ENCODE measurements at places on chromosomes 5 and 9.

- DNase-seq = no peak
These were observed 106.6 kb upstream of the KCNN2 start for GRCh38 chr5:114255260-114255659.

GRCh38 chr9:79928661-79929223 lies 357.0 kb downstream of the TLE4 start:
- DNase-seq = no peak

DNA sequence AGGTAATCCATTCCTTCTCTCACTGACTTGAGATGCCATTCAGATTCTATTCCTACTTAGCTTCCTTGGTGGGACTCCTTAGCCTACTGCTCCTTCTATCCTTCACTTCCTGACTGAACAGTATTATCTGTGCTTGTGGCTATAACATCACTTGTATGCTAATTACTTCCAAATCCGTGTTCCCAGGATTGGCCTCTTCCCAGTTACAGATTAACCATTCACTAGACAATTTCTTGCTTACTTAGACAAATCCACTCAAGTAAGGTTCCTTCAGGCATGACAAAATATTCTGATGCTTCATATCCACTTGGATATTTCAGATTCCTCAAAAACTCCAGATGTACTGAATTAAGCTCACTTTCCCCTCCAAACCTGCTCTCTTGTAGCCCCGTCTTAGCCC lies 18.3 kb downstream of the LIFR start:
- no peak for DNase-seq

GRCh38 chr9:72440378-72440777 lies 75.4 kb upstream of the ZFAND5 start:
- no peak for DNase-seq

GRCh38 chr5:132680780-132681475 lies 7.1 kb downstream of the IL4 start:
- DNase-seq = no peak

- DNase-seq = no peak
These were observed 20.0 kb downstream of the RNF145 start for GRCh38 chr5:159189310-159189709.

- DNase-seq = peak; percentile 50
These were observed 1.3 kb downstream of the NIM1K start for GRCh38 chr5:43193181-43193893.

GRCh38 chr9:4507306-4508130 lies 17.2 kb downstream of the SLC1A1 start:
- DNase-seq = no peak

DNA sequence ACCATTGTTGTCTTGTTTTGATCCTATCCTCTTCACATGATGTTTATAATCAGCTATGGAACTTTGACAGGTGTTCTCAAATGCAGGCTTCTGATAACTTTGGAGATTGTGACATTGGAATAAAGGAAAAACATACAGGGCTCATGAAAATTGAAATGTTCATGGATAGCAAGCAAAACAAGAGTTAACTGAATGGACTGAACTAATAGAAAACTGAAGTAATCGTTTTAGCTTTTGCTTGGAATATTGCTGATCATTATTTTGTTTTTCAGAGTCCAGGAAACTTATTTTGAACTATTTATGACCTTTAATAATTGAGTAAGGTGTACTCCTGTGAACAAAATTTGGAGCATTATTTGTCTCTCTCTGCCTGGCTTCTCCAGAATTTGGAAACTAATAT lies 436.7 kb upstream of the CDH9 start:
- DNase-seq = no peak

- no peak for DNase-seq
These were observed 185.5 kb downstream of the SMC2 start for GRCh38 chr9:104279535-104280177.

- DNase-seq = no peak
These were observed 7.6 kb upstream of the IRX4 start for GRCh38 chr5:1890296-1890695.

DNA sequence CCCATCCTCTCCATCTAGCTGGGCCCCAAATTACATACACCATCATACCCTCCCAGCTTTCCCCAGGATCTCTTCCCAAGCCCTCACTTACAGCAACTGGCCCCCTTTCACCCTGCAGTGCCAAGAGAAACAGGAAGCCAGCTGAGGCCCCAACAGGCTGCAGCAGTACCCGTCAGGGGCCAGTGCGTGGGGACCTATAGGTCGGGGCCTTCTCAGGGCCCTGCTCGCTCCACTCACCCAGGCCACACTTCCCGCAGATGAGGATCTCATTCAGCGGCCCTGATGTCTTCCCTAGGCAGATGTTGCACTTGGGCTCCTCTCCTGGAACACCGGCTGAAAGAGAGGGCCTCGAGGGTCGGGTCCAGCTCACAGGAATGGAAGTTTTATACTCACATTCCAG lies 6.8 kb downstream of the PHF19 start:
- no peak for DNase-seq

DNA sequence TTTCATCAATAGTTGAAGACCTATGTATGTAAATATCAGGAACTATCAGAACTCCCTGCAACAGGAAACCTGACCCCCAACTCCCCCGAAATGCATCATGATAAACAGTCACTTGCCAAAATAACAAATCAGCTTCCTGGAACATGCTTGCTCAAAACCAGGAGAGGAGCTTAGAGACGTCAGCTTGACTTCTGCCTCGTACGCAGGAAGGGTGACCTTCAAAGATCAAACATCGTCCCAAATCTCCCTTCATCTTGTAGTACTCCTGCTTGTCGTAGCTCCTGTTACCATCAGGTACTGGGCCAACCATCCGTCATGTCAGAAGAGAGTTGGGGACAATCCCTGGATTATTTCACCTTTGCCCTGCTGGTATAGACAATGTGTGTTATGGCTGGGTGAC lies 396.1 kb downstream of the GADD45G start:
- no peak for DNase-seq

DNA sequence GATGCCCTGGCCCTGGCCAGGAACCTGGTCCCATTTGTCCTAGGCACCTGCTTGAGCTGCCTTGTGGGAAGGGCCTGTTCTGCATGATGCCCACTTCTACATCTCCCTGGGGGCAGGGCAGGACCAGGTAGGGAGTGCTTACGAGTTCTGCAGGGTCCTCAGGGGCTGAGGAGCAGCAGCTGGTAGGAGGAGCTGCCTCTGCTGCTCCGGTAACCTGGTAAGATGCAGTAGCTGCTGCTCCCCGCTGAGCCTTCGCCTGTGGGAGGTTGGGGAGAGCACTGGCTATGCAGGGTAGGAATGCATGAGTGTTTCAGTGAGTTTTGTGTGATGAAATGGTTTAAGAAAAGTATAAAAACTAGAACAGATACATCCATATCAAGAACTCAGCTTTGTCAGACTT lies 13.6 kb downstream of the LRRC8A start:
- DNase-seq = no peak

GRCh38 chr5:27020973-27021372 lies 17.4 kb downstream of the CDH9 start:
- DNase-seq = no peak

DNA sequence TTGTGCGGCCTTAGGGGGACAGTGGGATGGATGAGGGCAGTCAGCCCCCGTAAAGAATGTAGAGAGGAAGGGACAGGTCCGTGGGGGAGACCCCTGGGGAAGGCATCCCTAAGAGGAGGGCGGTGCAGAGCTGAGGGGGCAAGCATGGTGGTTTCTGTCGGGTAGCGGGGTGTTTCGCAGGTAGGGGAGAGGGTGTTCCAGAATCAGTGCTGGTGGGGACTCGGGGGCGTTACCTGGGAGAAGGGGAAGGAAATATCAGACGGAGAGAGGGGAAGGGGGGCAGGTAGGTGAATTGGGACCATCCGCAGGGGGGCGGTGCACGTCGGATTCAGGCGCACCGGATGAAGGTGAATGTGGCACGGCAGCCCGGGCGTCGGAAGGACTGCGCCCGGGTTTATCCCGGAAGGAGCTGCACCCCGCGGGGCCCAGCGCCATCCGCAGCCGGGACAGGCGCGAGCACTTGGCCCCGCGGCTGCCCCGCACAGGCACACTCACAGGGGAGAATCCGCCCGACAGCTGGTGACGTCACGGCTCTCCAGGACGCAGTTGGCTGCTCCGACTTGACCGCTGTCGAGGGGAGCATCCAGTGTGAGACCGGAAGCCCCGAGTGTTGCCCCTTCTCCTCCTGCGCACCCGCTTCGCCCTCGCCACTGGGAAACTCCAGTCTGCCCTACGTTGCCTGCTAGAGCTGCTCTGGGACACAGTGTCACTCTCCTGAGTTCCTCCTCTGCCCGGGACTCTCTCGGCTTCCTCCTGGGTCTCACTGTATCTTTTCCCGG lies 1.3 kb downstream of the CD72 start:
- peak; percentile 58 for DNase-seq

GRCh38 chr9:69433392-69433791 lies 108.4 kb downstream of the ENTREP1 start:
- DNase-seq = no peak

All from GM12891 (cell line).